ENCODE measurements at places on chromosomes 7 and 10.

GRCh38 chr10:17443707-17444387, 10.5 kb downstream of the ST8SIA6 start:
- DNase-seq = peak; percentile 37

GRCh38 chr7:50633414-50633710, 68.2 kb upstream of the DDC start:
- DNase-seq = no peak

DNA sequence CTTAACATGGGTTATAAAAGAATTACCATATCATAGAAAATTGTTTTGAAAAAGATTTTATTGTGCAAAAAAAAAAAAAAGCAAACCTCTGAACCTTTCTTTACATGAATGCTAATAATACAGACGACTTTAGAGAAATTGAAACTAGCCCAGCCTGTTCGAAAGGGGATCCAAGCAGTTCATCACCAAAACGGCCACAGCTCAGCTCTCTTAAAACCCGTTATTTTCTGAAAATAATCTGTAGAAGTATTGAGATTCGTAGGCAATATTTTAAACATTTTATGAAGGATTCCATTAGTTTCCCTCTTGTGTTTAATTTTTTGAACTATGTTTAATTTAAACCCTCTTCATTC, 9.9 kb upstream of the GSAP start:
- no peak for DNase-seq

DNA sequence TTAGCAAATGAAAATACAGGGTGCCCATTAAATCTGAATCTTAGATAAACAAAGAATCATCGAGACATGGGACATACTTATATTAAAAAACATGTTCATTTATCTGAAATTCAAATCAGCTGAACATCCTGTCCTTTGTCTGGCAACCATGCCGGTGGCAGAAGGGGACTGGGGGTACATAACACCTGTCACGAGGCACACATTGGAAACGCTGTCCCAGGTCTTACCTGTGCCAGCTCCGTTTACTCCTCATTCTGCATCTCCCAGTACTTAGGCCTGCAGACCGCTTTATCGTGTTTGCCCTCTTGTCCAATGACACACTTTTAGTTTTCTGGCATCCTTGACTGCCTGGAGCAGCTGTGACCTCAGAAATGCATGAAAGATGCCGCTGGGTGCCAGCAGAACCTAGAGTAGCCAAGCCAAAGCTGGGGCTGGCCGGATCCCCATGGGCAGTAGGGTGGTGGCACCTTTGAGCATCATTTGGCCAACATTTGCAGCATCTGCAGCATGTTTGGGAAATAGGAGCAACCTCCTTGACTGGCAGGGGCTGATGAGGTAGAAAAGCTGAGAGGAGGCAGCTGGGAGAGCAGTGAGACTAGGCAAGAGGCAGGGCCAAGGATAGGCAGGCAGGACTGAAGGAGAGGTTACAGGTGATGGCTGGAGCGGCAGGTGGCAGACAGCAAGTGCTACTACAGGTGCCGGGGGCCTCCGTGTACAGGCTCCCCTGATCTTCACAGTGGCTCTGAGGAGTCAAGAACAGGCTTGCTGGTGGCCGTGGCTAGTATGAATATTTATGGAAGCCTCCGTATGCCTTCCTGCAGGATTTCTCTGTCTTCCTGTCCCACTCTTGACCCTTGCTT, 62.3 kb upstream of the BTBD16 start:
- no peak for DNase-seq

DNA sequence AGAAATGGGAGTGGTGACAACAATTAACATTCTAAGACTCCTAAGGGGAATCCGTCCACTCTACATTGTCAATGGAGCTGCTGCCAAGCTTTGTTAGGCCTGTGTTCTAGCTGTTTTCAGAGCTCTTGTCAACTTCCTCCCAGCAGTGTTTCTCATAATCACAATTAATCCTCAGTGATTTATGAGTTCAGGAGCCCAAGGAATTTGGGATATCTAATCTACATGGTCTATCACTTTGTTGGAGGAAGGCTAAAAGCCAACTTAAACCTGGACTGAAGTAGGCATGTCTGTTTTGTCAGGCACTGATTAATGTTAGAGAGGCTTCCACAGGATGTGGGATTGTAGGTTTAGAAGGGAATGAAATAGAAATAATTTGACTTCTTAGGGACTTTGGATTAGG, 10.2 kb upstream of the OR2F2 start:
- no peak for DNase-seq

GRCh38 chr7:13290975-13291374, 603.5 kb downstream of the ARL4A start:
- no peak for DNase-seq

DNA sequence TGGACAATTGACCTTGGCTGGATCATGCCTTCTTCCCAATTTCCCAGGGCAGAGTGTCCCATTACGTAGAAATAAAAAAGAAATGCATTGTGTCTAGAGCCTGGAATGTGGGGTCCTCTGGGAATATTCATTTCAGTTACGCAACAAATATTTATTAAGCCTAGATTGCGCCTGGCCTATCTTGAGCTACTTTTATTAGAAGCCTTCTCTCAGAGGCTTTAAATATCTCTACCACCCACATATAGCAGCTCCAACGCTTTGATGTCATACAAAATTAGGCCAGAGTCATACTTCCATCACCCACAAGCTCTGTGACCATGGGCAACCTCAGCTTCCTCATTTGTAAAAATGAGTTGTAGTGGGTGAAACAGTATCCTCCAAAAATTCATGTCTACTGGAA, 24.9 kb upstream of the CARD11 start:
- DNase-seq = peak; percentile 28

- DNase-seq = no peak
Observed at GRCh38 chr10:34503704-34504103, 311.4 kb downstream of the PARD3 start.

GRCh38 chr10:34198953-34199352, 616.1 kb downstream of the PARD3 start:
- DNase-seq = no peak

GRCh38 chr10:6163364-6164270, 39.1 kb upstream of the PFKFB3 start:
- DNase-seq = peak; percentile 92

- DNase-seq = no peak
Observed at GRCh38 chr7:5671046-5671445, 110.4 kb downstream of the RNF216 start.

GRCh38 chr10:13001041-13001886, at the start of gene CCDC3:
Gene CCDC3, minus strand, starts transcription at chr10:13001713. Its CDS starts 143 bp downstream, at chr10:13001570.
- no peak for DNase-seq

DNA sequence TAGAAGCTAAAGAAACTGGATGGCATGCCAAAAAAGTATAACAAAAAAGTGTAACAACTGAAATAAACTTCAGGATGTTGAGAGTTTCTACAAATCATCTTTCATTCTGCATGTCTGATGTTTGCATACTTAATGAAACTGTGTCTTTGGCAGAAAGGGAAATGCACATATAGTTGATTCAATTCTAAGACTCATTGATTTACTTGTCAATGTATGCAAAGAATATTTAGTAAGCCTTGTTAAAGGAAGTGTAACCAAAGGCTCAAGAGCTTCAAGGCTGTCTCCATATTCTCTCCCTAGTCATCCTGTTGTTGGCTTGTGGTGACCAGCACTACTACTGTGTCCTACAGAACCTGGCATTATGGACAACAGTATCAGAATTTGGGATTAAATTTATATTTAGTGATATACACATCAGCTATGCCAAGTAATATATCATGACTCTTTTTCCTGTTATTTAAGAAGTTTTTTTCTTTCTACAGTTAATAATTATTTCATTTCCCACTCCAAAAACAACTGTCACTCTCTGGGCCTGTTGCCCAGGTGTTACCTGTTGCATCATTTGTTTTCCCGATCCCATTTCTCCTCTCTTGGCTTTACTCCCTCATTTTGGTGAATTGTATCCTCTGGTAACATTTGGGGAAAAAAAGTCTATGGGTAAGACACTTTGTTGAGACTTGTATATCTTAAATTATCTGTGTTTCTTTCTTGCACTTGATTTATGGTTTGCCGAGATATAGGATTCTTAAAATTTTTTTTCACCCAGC, 226.6 kb upstream of the BMPER start:
- DNase-seq = no peak

DNA sequence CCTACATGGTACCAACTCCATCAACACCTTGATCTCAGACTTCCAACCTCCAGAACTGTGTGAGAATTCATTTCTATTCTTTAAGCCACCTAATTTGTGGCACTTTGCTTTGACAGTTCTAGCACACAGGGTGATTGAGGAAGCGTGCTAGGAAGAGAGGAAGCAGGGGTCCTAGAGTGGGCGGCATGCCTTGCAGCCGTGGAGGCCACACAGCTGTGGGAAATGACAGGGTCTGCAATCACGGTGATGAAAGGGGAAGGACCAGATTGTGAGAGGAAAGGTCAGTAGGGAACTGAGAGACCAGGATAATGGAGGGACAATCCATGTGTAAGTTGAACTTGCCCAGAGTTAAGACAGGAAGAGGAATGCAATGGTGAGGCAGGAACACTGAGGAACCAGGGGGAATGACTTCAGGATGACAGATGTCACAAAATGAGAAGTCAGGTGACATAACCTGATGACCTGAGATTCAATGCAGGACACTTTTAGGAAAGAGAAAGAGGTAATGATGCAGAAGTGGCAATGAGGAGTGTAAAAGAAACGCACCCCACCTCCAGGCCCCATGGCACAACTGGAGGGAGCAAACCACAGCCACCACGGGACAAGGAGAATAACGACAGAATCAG, 87.3 kb upstream of the PIK3CG start:
- DNase-seq = no peak

DNA sequence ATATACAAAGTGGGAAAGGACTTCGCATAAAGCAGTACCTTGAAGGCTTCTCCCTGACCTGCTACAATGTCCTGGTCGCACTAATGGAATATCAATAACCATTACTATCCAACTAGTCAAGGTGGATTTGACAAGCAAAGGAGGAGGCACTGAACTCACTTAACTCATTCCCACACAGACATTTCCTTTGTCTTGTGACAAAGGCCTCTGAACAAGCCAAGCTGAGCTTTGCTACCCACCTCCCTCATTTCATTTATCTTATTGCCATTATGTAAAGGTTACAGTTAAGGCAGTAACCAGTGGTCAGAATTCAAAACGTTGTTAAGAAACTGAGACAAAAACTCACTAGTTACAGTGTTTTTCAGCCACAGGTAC, 7.3 kb downstream of the ELMO1 start:
- no peak for DNase-seq

DNA sequence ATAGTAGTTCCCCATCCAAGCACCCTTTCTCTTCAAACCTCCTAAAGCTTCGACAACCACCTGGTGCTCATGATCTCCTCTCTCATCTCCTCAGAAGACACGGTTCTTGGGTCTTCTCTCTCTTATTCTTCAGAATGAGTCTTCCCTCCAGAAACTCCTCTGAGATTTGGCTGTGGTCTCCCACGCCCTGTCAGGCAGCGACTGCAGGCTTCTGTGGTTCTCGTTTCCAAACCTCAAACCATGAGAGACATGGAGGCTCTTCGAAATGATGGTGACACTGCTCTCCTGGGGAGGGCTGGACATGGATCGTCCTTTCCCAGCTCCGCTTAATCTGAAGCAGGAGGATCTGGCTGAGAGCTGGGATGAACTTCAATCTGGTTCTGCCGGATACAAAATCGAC, 78.6 kb upstream of the PITRM1 start:
- DNase-seq = no peak

DNA sequence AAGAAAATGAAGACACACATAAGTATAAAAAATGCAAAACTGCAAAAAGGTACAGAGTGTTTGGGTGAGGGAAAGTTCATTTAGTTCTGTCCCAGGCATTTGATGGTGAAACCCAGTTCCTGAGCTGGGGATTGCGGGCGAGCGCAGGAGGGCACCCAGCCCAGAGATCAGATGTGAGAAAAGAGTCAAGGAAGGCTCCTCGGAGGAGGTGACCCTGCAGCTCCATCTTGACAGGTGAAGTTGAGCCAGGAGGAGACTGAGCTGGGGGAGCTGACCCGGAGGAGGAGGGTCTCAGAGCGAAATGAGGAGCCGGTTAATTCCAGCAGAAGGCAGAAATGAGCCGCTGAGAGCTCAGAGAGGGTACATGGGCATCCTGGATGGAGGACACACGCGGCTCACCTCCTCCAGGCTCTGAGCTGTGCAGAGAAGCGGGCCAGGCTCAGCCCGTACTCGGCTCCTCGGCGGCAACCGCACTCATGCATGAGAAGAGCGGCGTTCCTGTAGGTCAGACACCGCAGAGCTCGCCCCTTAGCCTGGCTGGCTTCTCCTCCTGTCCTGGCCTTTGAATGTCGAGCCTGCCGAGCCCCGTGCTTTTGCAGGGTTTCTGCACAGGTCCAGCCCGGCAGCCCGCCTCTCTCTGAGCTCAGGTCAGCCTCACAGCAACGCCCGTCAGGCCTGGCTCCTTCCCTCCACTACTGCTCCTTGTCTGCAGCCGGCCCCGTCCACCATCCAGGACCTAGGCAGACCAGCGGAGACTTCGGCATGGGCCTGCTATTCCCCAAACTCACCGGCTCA, 9.5 kb upstream of the RAMP3 start:
- no peak for DNase-seq

GRCh38 chr10:121448766-121449421, 149.3 kb downstream of the FGFR2 start:
- no peak for DNase-seq

DNA sequence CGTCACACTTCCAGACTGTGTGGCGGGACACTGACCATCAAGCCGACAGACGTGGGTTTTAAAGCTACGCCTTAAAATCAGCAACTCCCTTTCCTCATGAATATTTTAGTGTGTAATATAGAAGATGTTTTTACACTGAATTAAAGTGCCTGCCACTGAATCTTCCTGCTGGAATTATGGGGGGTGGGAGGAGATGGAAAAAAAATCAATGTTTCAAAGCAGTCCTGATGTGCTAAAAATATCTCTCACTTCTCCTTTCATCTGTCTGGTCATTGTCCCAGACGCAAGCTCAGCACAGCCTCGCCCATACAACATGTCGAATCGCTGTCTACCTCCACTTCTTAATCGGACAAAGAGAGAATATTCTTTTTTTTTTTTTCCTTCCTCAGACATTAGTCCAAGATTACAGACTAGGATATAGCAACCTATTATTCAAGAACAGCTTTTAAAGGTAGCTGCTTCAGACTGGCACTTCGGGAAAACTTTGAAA, 165.1 kb upstream of the KLF14 start:
- DNase-seq = no peak

- DNase-seq = no peak
Observed at GRCh38 chr10:70803775-70804420, 11.8 kb upstream of the SGPL1 start.

DNA sequence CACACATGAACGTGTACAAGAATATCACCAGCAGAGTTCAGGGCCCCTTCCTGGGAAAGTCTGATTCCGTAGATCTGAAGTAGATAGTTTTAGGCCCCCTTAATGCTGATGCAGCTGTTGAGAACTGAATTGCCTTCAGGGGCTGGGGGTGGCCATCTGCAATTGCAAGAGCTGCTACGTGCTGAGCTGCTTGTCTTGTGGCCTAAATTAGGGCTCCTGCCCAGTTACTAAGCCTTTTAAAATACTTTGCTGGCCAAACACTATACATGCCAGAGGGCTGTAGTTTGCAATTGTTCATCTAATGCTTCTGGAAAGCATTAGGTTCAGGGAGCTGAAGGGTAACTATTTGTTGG, 71.7 kb downstream of the TMEM178B start:
- DNase-seq = no peak

Data from CD4-positive, alpha-beta T cell treated with Interleukin-1 beta for 1 hour (primary cell).